Colonic mucosa (tissue), 4 donors: ENCODE measurements at places on chromosomes 5 and 9.

DNA sequence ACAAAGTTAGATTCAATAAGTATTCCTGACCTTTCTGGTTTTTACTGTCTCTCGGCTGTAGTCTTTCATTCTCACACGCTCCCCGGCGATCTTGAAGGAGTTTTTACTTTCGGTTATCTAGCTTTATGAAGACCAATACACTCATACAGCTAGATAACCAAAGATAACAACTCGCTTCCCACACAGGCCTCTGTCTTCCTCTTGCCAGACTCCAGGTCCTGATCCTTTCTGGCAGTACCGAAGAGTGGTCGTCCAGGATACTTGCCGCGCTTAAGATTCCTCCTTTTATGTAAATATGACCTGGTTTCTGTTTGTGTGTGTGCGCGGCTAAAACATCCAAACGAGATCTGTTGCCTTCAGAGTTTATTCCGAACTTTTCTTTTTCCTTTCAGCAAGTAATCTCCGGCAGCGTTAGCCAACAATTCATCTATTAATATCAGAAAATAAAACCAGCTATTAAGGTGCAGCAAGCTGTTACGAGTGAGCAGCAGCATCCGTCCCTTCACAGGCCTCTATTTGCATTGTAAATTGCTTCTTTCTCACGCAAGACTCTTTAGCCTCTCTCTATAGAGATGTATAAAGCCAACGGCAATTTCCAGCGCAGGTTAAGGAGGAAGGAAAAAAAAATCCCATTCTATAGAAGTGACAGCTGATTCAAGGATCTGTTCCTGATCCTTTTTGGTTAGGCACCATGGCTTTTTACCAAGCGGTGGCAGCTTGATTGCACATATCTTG lies 216.1 kb downstream of the MEF2C start:
- no peak for DNase-seq

DNA sequence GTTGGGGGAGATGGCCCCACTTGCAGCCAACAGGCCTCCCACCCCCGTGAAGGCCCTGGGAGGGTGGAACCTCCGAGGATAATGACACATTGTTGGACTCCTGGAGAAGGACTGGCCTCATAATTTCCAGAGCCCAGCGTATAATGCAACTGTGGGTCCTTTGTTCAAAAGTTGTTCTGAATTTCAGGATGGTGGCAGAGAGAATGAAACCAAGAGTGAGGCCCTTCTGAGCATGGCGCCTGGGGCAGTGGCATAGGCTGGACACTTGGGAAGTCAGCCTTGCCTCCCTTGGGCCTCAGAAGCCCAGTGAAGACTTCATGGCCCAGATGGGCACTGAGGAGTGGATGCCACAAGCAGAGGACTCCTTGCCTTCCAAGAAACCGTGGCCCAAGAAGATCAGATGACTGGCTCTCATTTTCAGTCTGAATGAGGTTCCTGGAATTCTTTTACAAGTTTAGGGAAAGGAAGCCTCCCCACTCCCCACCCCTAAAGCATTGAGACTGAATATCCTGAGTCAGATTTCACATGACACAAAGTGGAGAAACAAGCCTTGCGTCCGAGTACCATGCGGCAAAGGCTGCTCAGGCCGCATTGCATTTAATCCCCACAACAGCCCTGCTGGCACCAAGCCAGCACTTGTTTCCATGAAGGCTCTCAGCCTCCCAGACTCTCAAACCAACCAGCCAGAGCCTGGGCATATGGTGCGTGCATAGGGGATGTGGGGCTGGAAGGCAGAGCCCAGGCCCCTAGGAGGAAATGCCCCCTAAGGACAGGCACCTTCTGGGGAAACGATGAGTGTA lies 96.7 kb upstream of the SMIM23 start:
- DNase-seq: no peak

GRCh38 chr9:114694719-114695269 lies 12.8 kb upstream of the TEX48 start:
- DNase-seq: no peak

DNA sequence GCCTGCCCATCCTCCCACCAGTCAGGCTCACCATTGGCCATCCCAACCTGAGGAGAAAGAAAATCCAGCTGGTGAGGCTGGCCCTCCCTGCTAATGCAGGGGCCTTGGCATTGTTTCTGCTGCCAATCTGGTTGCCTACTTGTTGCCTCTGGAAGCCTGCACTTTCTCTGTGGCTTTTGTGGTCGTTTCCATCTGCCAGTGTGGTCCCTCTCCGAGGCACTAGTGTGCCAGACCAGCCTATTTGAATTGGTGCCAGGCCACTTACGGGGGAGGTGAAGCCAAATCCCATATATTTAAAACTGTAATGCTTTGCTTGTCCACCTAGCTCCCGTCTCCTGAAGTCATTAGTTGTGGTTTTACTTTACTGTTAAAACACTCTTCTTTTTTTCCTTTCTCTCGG lies 213.4 kb upstream of the ADAMTSL1 start:
- DNase-seq: no peak

DNA sequence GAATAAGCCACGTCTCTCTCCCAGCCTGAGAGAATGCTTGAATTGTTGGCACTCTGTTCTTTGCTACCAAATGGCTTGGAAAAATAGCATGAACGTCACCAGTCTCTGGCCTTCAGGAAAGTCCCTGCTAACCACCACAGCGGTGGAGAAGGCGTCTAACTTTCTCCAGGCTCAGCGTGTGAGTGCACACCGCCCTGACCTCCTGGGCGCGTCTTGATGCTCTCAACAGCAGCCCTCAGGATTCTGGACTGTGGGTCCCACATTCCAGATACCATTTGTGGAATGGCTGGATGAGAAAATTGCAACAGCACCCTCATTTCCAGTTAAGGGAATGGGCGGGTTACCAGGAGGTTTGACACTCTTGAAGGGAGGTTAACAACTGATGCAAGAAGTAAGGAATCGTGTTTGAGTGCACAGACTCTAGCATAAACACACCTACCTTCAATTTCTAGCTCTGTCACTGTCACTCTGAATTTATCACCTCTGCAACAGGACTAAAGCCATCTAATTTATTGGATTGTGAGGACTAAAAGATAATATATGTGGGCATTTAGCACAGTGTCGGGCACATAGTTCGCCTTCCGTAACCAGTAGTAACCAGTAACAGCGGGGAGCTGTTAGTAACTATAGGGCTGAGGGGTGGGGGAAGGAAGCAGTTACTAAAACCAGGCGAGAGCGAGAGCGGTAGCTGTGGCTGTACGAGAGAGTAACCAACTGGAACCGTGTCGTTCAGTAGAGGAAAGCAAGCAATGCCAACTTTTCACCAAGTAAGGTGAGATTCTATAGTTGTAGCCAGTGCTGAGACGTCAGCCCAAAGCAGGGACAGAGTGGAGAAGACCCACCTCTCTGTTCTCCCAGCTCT lies 807 bp upstream of the PLGRKT start:
- DNase-seq: peak; percentile 44

GRCh38 chr9:36129139-36129538 lies 7.4 kb upstream of the GLIPR2 start:
- no peak for DNase-seq

GRCh38 chr5:160565376-160565775 lies 143.7 kb downstream of the PTTG1 start:
- no peak for DNase-seq

DNA sequence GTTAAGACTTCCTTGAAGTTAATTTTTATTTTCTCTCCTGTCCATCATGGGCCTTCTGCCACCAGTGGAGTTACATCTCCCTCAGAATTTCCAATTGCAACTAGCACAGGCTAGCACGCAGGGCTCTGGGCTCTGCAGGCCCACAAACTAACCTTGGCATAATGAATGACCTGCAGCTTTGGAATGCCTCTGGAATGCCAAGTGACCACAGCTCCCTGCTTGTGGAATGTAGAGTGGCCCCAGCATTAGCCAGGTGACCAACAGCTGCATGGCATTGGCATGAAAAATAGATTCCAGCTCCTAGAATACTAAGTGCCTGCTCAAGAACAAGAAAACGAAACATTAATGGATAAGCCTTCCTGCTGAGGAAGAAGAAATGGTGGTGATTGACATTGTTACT lies 726.1 kb downstream of the BRINP1 start:
- DNase-seq: no peak

GRCh38 chr5:85670417-85670816 lies 947.3 kb upstream of the COX7C start:
- DNase-seq: no peak

DNA sequence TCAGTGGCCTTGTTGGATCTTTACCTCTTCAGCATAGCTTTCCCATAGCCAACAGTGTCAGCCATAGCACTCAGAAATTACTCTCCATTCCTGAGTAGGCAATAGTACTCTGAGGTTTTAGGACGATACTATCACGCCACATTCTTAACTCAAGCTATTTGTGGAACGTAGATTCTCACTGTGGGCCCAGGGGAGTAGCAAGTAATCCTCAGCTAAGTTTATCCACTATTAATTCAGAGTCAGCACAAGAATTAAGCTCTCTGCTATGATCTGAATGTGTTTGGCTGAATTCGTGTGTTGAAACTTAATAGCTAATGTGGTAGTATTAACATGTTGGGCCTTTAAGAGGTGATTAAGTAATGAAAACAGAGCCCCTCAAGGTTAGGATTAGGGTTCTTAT lies 858.8 kb upstream of the NUDT12 start:
- DNase-seq: no peak

DNA sequence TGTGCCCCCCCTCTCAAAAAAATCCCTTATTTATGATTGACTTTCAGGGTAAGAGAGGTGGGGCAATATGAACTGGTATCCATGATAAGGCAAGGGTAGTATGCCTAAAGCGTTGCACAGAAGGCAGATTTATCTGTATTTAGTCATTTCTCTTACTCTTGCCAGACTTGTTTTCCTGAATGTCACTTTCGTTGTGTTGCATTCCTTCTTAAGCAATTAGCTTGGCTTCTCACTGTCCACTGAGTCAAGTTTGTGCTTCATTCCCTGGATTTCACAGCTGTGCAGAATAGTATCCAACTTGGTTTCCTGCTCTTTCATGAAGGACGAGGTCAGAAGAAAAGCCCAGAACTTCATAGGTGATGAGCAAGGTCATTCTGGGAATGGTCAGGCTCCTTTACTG lies 301.5 kb upstream of the ACTBL2 start:
- no peak for DNase-seq

- no peak for DNase-seq
Observed at GRCh38 chr9:92663126-92663525, 6.8 kb downstream of the IPPK start.

DNA sequence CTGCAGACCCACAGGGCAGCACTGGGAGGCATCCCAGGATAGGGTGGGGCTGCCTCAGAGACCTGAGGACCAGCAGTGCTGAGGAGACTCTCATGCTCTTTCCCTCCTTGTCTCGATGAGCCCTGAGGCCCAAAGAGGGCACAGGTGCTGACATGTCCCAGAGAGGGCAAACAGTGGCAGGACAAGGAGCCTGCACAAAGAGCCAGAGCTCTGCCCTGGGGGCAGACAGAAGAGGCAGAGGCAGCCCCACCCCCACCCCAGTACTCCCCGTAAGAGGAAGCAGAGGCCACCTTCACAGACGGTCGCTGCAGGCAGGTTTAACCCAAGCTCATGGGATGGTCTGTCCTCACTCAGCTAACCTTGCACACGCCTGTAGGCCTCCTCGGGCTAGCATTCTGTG lies 29.4 kb upstream of the TTLL11 start:
- DNase-seq: no peak

DNA sequence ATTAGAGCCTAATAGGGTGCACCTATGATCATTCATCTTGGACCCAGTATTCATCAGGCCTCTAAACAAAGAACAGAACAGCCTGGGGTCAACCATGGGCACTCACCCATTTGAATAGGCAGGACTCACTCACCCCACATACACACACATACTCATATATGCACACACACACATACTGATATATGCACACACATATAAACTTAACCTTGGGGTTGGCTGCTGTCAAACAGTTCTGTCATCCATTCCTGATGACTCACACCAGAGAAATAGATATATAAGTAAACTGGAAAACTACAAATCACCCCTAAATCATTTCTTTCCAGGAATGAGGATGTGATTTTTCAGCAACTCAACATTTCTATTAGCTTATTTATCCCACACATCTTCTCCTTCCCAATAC lies 51.3 kb downstream of the ARL15 start:
- DNase-seq: no peak

- DNase-seq: peak; percentile 58
Observed at GRCh38 chr5:146025114-146025680, 80.2 kb downstream of the PLAC8L1 start.

DNA sequence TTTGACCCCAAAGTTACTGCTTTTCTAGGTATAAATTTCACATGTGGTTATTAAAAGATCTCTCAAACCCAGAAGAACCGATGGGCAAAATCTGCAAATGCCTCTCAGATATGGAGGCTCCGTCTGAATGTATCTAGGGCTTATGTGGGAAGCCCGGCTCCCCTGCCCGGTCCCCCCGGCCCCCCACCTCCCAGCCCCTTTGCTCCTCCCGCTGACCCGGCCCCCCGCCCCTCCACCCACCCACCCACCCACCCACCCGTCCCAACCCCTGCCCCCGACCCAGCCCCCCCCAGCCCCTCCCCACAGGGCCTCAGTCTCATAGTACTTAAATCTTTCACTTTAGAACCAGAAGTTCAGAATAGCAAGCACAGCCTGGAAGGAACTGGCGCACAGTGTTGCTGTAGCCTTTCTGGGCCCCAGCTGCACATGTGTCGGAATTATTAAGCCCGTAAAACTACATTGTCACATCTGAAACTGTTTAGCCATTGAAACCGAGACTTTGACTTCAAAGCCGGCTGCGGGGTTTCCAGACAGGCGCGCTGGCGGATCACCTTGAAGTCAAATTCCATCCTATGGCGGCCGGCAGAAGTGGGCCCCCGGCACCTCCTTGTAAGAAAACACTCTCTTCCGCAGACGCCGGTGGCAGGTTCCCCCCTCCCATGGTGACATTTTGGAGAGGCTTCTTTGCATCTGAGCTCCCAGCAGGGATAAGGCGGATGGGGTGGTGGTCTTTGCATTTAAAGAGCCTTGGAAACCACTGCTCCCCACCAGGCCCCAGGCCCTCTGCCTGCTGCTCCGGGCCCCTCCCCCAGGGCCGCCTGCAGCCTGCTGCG lies 12.8 kb downstream of the NKD2 start:
- DNase-seq: no peak

GRCh38 chr9:105246656-105247173 lies 2.3 kb downstream of the SLC44A1 start:
- DNase-seq: no peak

DNA sequence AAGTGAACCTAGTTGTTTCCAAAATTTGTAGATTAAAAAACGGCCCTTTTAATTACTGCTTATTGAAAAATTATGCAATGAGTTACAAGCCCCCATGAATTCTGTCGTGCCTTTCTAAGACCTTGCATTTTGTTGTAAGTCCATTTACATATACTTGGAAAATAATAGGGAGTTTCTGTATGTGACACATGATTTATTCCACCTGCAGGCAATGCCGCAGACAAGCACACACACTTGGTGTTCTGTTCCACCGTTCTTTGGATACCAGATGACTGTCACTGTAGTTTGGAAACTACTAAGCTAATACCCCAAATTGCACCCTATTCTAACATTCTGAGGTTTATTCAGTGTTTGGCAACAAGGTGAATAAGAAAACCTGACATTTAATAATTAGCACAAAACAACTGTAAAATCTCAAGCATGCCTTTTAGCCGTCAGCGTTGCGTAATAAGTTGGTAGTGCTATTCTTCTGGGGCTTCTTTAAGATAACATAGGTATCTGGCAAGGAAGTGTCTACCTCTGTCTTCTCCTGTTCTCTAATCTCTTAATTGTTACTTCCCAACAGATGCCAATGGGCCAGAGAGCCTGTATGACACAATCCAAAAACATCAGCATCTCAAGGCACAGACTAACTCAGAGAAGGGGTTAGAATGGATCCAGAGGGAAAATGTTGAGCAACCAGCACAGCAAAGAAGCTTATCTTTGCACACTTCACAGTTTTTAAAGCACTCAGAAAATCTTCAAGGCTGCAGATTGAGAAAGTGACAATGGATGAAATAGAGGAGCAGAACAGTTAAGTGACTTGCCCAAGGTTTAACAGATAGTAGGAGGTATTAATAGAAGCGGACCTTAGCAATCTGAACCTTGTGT lies 48.2 kb upstream of the DPYSL3 start:
- no peak for DNase-seq
